ENCODE measurements at places on chromosomes 4 and X.

- DNase-seq: no peak
These were observed 4.9 kb upstream of the HAUS7 start for GRCh38 chrX:153475271-153475670.

GRCh38 chrX:63963095-63963784, 178.2 kb upstream of the ARHGEF9 start:
- DNase-seq: no peak

DNA sequence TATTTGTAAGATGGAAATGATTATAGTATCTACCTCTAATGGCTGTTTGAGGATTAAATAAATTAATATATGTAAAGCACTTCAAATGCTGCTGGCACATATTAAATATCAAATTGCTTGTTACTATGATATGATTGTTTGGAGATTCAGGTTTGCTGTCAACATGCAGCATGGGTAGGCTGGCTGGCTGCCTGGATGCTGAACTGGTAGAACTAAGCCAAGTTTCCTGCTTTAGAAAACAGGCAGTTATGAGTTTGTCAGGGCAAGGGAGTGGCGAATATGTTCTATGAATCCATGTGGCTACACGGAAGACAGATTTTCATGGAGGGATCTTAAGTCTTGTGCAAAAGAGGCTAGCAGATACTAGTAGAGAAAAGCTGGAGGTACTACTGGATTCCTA, 239.6 kb downstream of the GBA3 start:
- DNase-seq: no peak

DNA sequence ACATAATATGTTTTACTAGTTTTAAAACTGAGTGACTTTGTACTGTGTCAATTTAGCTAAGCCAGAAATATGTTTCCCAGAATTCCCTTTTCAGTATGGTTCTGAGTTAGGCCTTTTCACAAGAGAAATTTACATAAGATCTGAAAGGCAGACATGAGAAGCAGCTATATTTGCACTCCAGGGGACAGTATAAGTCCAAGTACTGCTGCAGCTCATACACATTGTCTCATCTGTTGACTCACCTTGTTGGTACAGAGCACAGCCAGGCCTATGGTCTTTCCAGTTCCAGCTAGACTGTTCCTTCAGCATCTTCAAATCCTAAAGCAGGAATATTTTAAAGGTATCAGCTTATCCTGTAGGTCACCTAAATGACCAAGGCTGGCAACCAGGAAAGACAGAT, 53.5 kb downstream of the BMP3 start:
- no peak for DNase-seq

GRCh38 chrX:37906357-37906756, 59.0 kb upstream of the DYNLT3 start:
- DNase-seq: no peak

- DNase-seq: no peak
These were observed 21.9 kb downstream of the IL15 start for GRCh38 chr4:141658309-141658708.

DNA sequence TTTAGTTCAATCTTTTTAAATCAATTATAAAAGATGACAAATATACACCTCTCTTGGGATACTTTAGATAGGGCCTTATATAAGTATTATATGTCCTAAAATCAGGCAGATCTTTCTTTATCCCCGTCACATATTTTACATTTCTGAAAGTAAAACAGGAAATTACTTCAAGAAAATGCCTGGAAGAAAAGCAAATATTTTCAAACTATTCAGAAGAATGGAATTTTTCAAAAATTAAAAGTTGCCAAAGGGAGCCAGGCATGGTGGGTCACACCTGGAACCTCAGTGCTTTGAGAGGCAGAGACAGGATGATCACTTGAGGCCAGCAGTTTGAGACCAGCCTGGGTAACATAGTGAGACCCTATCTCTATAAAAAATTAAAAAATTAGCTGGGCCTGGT, 34.4 kb downstream of the MGARP start:
- no peak for DNase-seq

DNA sequence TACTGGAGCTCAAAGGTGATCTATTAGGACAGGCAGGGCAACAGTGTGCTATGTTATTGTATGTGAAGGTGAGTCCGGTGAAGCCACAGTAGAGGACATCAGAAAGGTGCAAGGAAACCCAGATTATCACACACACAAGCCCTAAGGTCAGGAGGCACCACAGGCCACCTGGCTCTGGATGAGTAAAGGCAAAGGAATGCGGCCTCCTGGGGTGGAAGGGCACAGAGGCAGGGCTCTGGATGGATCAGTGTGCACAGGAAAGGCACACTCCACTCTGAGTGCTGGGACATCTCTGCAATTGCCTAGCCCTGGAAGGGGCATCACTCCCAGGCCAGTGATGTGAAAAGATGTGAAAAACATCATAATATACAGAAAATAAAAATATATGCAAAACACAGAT, 683.5 kb downstream of the TRIML1 start:
- no peak for DNase-seq

GRCh38 chr4:54224996-54225597, 4.0 kb upstream of the PDGFRA start:
- no peak for DNase-seq

Data from CD4-positive, alpha-beta T cell treated with Interleukin-15 for 4 hours (primary cell).